ENCODE measurements at places on chromosomes 2 and 18. TPM values are rescaled to one million over a fixed set of nuclear protein-coding genes. Genes with fewer than 3 reads are reported as not detected.

- no peaks in the 10 kb centered on the region for H3K36me3 ChIP-seq
- no peak overlapping the region for H3K27ac ChIP-seq
- H3K4me3 ChIP-seq, result no peak overlapping the region
Observed at GRCh38 chr2:236626391-236627150, 56.9 kb downstream of the ACKR3 start.

GRCh38 chr2:70094171-70094977 is 7.1 kb downstream of the PCBP1 start:
- no peaks in the 10 kb centered on the region for H3K27me3 ChIP-seq
- peaks cover 35% of the 10 kb centered on the region for H3K36me3 ChIP-seq
- H3K4me3 ChIP-seq, result peak overlapping the region; percentile 71
- peaks cover 56% of the 10 kb centered on the region for H3K4me1 ChIP-seq

Gene GKN1
- total RNA-seq, result not detected

Gene FOXI3
- not detected for total RNA-seq

Gene CNGA3
- not detected for total RNA-seq

Gene UGT1A1
- not detected for total RNA-seq

Gene FKBP1B
- total RNA-seq, result 1.9 TPM

Gene NT5C1B
- total RNA-seq, result not detected

Data from activated CD4-positive, alpha-beta T cell treated with anti-CD3 and anti-CD28 coated beads, Interleukin-2, amount 10 ng/mL, durations not matched to agents 7 days and 5 days (primary cell).